ENCODE measurements at places on chromosomes 2 and 18.

DNA sequence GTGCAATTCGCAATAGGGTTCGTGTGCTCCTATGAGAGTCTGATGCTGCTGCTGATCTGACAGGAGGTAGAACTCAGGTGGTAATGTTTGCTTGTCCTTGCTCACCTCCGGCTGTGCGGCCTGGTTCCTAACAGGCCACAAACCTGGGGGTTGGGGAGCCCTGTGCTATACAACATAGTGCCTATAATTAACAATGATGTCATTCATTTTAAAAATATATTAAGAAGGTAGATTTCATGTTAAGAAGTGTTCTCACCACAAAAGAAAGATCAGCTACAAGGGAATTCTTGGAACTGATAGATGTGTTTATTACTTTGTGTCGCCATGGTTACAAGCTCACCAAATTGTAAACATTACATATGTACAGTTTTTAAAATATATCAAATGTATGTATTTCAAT, 200.5 kb downstream of the GRB14 start:
- no peak for DNase-seq

DNA sequence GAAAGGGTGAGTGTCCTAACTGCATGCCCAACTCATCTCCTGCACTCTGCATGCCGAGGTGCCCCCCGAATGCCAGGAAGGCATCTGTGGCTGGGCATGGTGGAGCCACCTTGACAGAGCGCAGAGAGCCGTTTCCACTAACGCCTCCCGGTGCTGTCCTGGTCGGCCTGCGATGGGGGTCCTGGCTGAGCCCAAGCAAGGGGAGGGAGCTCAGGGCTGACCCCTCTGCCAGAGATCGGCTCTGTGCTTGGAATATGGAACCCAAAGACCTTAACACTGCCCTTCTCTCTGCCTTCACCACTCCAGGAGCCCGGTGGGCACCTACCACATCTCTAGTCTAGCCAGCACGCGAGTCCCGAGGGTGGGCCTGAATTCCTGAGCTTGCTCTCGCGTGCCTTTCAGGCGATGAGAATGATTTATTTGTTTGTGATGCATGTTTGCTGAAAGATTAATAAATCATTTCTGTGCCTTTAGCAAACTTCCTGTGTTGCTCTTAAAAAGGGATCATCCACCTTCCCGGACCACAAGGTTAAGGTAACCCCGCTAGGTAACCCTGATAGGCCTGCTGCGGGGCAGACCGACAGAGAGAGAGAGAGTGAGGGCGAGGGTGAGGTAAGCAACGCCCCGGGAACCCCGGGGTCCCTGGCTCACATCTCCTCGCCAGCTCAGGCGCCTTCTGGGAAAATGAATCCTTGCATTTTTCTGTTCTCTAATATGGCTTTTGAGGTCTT, 35.3 kb downstream of the PDIA6 start:
- no peak for DNase-seq

DNA sequence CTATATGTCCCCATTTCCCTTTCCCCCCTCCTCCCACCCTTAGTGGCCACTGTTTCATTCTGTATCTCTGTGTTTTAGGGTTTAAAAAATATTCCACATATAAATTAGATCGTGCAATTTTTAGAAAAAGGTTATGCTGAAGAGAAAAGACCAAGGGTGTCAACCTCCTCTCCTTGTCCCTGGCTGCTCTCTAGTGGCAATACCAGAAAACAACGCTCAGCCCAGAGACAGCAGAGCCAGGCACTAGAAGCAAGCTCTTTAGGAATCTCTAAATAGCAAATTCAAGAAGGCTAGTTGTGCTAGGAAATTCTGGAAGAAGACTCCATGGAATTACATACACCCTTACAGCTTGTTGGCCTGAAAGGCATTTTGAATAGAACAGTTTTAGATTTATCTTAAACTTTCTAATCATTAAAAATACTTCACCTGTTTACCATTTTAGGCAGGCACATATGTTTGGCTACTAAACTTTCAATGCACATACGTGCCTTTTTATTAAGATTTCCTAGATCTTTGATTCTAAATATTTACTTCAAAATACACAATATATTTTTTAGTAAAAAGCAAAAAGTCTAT, 35.1 kb upstream of the RASGRP3 start:
- DNase-seq, result peak; percentile 19

- DNase-seq, result no peak
These were observed 661.1 kb downstream of the BCL11A start for GRCh38 chr2:59892398-59892797.

All from stimulated activated CD4-positive, alpha-beta T cell treated with anti-CD3 and anti-CD28 coated beads, Interleukin-15, amount 100 ng/mL, for 24 hours (primary cell).